ENCODE measurements at places on chromosomes 13 and 19.

GRCh38 chr13:90526711-90527110, 820.8 kb upstream of the MIR17HG start:
- no peak for DNase-seq

DNA sequence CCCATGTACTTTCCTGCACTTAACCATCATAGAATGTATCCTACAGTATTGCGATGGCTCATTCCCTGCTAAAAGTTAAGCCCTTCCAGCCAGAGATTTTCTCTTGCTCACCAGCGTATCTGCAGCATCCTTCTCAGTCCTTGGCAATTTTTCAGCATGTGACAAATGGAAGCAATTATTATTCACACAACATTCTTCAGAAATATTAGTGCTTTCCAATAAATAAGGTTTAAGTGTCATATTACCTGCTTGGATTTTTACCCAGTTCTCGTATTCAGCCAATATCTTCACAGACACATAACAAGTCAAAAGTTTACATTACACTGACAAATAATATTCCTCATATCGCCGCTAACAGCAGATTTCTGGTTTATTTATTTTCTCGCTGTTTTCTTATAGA, 82.3 kb downstream of the POU4F1 start:
- no peak for DNase-seq

- no peak for DNase-seq
Observed at GRCh38 chr13:50309882-50310594, 294.8 kb downstream of the KCNRG start.

- no peak for DNase-seq
Observed at GRCh38 chr13:25179832-25180774, 8.0 kb upstream of the AMER2 start.

DNA sequence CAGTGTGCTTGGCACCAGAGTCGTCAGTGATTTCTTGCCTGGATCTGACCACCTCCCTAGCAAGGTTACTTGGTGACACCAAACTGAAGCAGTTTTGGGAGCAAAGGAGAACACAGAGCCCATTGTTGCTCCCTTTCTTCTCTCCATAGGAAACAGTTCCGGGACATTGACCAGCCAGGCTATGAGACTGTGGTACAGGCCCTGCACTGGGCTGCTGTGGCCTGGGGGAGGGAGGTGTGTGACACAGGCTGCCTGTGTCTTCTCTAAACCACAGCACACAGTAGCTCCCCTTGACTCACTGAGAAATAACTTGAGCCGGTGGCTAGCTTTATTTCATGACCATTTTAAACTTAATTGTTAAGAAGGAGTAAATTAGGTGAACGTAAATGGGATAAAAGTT, 214.8 kb upstream of the UBL3 start:
- no peak for DNase-seq

DNA sequence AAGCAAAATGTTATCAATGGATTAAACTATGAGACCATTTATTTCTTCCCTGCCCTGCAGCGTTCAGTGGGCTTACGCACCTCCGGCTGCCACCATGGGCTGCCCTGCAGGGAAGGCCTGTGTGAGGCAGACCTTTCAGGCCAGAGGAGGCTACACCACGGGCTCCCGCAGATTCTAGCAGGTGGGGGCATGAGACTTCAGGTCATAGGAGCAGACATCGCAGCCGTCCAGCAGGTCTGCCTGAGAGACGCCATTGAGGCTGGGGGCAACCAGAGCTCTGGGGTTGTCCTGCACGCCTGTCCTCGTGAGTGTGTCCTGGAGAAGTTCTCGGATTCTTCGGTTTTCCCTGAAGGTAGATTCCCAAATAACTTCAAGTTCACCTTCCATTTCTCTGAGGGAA, 9.4 kb upstream of the SLC7A9 start:
- DNase-seq = no peak

DNA sequence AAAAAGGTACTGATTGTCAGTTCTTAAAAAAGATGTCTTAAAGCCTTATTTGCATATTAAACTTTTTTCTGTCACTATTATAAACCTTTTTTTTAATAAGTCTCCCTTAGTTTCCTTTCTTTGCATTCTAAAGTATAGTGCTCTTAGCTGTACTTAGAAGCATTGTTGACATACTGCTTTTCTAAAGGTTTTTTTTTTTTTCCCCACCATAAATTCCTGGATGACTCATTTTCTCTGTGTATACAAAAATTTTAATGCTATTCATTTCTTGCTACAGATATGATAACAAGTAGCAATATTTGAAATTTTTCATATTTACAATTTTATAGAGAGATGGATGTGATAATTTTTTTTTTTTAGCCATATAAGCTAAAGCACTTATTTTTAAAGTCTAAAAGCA, 43.5 kb downstream of the METTL21C start:
- no peak for DNase-seq

DNA sequence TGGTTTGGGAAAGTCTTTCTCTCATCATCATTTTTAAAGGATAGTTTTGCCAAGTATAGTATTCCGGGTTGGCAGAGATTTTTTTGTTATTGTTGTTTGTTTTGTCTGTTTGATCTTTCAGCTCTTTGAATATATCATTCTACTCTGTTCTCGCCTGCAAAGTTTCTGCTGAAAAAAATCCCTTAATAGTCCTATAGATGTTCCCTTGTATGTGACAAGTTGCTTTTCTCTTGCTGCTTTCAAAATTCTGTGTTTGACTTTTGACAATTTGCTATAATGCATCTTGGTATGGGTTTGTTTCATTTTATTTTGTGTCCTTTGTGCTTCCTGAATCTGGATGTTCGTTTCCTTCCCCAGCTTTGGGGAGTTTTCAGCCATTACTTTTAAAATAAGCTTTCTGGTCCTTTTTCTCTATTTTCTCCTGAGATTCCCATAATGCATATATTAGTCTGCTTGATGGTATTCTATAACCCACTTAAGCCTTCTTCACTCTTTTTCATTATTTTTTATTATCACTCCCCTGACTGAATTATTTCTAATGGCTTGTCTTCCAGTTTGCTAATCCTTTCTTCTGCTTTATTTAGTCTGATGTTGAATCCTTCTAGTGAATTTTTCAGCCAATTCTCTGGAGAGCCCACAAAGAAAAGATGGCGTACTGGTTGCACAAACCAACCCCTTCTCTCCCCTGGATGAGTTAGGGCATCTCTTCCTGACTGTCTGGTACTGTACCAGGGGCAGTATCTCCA, 14.6 kb downstream of the ZNF569 start:
- no peak for DNase-seq

DNA sequence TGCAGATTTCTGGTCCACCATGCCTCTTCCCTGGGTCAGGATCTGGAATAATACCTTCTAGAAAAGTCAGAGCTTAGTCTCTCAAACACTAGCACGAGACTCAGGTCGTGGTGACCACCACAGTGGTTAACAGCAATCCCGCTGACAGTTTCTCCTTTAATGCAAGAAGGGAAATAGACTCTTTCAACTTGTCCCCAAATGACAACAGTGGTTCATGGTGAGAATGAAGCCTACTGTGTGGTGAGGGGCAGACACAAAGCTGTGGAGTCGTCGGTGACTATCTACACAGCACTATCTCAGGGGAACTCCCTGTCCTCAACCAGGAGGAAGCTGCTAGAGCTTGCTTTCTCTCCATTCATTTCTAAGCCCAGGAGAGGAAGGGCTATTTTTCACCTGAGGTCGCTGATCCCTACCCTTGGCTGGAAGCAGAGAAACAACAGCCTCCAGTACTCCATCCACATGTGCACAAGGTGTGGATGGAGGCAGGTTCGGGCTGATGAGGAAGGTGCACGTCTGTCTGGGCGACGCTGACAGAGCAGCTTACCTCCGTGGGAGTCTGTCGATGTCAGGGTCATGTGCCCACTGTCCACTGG, 72.4 kb downstream of the STK24 start:
- DNase-seq = no peak

DNA sequence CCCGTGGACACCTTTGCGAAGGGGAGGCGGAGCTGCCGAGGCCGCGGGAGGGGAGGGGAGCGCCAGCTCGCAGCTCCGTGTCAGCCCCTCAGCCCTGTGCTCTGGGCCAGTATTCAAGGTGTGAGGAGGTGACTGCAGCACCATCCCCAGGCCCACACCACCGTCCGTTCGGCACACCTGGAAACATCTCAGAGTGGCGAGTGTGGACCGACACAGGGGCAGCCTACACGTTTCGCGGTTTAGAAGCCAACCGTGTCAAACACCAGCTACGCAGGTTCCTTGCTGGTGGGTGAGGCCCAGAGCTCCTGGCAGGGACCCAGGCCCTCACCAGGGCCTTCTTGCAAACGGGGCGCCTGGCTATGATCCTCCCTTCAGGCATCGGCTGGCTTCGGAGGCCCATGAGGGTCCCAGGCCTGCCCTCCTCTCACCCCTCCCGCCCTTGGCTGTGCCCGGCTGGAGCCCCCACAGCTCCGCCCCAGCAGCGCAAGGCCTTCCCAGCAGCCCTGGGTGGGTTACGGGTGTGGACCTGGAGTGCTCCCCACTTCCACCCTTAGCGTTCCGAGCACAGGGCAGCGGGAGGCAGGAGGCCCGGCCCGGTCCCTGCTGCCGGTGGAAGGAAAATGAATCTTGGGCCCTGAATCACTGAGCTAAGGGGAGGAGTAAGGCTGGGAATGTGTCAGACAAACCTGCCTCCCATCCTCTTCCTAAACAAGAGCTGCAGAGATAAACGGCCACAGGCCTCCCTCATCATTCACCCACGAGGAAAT, 1.2 kb downstream of the C13orf46 start:
- DNase-seq = no peak

GRCh38 chr19:30857388-30857787, 485.2 kb downstream of the ZNF536 start:
- no peak for DNase-seq

DNA sequence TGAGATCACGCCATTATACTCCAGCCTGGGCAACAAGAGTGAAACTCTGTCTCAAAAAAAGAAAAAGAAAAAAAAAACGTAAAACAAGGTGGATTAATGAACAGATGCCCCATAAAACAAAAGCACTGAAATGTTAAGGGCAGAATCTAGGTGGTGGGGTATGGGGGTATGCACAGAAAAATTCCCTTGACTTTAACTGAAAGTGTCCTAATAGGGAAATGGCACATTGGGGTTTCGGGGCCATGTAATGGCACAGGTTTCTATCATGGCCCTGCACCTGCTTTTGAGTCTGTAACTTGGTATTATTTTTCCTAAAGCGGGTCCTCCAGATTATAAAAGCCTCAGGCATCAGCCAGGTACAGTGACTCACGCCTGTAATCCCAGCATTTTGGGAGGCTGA, 16.2 kb downstream of the NOP53 start:
- DNase-seq = no peak

DNA sequence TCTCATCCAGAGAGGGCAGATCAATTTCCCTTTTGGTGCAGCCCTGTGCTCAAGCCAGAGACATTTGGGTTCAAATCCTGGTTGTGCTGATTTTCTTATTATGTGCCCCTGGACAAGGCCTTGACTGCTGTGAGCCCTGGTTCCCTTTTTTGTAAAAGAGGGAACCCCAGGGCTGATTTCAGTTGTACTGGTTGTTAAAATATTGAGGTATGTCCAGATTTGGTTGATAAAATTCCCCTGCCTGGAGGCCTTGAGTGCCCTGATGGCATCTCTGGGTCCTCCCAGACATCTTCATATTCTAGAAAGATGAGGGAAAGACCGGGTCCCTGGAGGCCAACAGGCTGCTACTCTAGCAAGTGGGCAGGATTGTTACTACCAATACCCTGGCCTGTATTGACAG, 14.4 kb upstream of the PLAUR start:
- no peak for DNase-seq

DNA sequence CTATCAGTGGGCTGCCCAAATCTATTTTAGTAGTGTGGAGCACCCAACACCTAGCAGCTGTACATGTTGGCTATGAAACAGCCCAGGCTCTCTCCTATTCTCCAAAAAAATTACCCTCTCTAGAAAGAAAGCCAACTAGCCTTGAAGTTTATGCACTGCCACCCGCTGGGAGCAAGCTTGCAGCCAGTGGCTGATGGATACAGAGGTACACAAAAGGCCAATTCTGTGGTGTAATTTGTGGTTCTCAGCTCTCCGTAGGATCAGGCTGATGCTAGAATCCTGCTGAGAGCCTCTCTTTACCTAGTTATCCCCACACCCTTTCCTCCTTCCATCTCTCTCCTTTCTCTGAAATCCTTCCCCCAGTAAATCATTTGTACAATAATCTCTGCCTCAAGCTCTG, 1120.7 kb downstream of the DIAPH3 start:
- DNase-seq = no peak

- DNase-seq = no peak
Observed at GRCh38 chr13:112905990-112906641, 62.9 kb upstream of the MCF2L start.

DNA sequence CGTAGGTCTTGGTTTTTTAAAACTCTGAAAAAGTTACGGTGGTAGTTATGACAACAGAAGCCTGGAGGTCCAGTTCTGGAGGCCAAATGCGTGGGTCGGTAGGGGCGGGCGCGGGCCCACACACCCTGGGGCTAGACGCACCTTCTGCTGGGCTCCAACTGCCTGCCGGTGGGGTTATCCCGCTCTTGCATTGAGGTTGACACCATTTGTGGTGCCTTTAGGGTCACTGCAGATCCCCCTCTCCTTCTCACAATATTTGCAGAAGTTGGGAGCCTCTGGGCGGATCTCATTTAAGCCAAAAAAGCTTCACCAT, 81.6 kb downstream of the CHST8 start:
- DNase-seq = no peak

- no peak for DNase-seq
Observed at GRCh38 chr13:108549934-108550333, 79.5 kb upstream of the MYO16 start.

- no peak for DNase-seq
Observed at GRCh38 chr19:18109733-18110608, 12.4 kb downstream of the MAST3 start.

DNA sequence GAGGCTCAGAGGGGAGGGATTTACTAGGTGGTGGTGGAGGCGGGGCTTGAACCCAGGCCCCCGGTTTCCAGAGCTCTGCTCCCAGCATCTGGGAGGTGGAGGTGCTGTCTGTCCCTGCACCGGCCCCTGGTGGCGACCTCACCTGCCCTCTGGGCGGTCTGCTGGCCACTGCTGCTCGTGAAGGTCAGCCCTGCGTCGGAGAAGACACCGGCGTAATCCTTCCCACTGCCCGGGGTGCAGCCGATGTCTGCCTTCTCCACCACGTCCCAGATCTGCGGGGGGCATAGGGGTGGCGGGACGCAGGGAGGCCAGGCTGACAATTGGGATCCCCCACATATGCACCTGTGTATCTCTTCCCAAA, 12.8 kb downstream of the C3 start:
- DNase-seq = no peak

DNA sequence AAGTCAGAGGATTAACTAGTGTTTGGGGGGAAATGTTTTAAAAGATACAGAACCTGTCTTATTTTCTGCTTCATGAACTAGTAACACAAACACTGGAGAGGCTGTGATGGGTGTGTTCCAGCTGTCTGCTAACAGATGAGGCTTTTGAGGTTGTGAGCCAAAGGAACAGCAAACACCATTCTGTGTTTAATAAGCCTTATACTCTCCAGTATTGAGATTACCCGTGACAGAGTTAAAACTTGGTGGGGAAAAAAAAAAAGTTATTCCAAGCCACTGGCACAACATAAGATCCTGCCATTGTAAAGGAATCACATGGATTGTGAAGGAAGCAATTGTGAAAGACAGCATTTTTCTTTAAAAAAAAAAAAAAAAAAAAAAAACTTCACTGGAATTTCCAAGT, 48.4 kb downstream of the KCTD12 start:
- DNase-seq = no peak

- DNase-seq = no peak
Observed at GRCh38 chr19:51572908-51573307, 1.8 kb downstream of the ZNF175 start.
